Adrenal gland (tissue), 19 donors: ENCODE measurements at places on chromosomes 5 and 9. TPM values are rescaled to one million over a fixed set of nuclear protein-coding genes. Genes with fewer than 3 reads are reported as not detected.
A peak's percentile ranks its signal among the peaks of the same experiment; 100 is the strongest.

GRCh38 chr5:170211575-170212334, 21.0 kb upstream of the C5orf58 start:
- no peaks in the 10 kb centered on the region for H3K4me1 ChIP-seq
- H3K36me3 ChIP-seq, result no peaks in the 10 kb centered on the region
- no peak for DNase-seq
- no peak overlapping the region for H3K27ac ChIP-seq

DNA sequence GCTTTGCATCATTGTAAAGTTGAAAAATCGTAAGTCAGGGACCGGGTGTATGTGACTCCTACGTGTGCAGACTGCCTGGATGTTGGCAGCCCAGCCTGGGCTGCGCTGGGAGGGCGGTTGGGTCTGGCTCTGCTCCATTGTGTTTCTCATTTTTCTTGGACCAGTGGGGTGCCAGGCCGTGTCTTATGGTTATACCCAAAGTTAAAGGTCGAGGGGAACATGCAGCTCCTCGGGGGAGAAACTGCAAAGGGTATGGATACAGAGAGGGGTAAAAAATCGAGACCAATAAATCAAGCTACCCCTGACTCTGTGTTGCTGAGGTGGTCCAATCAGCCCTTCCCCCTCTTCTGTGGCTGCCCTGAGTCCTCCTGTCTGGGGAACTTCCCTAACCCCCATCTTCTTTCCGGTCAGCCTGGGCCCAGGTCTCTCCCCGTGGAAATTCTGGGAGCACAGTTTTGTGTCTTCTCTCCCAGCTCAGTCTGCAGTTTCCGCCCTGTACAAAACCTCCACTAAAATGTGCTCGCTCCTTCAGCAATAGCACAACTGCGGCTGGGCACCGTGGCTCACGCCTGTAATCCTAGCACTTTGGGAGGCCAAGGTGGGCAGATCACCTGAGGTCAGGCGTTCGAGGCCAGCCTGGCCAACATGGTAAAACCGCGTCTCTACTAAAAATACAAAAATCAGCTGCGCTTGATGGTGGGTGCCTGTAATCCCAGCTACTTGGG, 34.1 kb upstream of the UNC5A start:
- no peaks in the 10 kb centered on the region for H3K36me3 ChIP-seq
- H3K4me3 ChIP-seq, result no peak overlapping the region
- no peak for DNase-seq
- H3K27me3 ChIP-seq, result peaks cover 3% of the 10 kb centered on the region

DNA sequence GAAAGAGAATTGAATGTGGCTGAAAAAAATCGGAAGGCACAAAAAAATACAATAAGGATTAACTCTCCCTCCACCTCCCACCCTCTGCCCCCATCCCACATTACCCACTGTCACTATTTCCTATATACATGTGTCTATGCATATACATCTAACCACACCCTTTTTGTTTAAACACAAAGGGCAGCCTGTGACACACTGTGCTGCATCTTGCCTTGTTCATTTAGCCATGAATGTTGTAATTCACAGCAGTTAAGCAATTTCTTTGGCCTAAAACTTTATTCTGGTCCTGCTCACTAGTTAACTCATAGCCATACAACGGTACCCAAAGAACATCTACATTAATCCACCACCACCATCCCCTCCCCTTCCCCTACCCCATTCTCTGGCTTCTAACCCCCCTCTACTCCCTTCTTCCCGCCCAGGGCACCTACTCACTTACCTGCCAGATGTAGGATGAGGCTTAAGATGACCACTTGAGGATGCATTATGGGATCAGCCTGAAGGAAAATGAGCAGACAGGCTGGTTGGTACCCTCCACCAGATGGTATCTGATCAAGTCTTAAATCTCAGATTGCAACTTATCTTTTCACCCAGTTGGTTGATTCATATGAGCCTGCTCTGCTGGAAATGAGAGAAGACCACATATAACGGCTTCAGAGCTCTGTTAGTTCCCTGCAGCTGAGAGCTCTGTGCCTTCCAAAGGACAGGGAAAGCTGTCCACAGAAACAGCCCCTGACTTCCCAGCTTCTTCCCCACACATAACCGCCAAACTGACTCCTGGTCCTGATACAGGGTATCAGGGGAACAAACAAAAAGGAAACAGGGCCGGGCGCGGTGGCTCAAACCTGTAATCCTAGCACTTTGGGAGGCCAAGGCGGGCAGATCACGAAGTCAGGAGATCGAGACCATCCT, 1.2 kb downstream of the HAVCR1 start:
- no peak overlapping the region for H3K4me3 ChIP-seq
- H3K36me3 ChIP-seq, result no peaks in the 10 kb centered on the region
- H3K4me1 ChIP-seq, result no peaks in the 10 kb centered on the region
- H3K27ac ChIP-seq, result no peak overlapping the region
- H3K27me3 ChIP-seq, result no peaks in the 10 kb centered on the region

RASA1 gene
- total RNA-seq, result 23.0 TPM

INSL4 gene
- total RNA-seq, result not detected

GRCh38 chr9:136564379-136564988, 18.6 kb upstream of the NOTCH1 start:
- H3K4me3 ChIP-seq, result no peak overlapping the region
- no peaks in the 10 kb centered on the region for H3K36me3 ChIP-seq
- DNase-seq, result peak; percentile 80
- H3K27ac ChIP-seq, result peak overlapping the region; percentile 71
- H3K4me1 ChIP-seq, result peaks cover 42% of the 10 kb centered on the region
- H3K27me3 ChIP-seq, result no peaks in the 10 kb centered on the region

DNA sequence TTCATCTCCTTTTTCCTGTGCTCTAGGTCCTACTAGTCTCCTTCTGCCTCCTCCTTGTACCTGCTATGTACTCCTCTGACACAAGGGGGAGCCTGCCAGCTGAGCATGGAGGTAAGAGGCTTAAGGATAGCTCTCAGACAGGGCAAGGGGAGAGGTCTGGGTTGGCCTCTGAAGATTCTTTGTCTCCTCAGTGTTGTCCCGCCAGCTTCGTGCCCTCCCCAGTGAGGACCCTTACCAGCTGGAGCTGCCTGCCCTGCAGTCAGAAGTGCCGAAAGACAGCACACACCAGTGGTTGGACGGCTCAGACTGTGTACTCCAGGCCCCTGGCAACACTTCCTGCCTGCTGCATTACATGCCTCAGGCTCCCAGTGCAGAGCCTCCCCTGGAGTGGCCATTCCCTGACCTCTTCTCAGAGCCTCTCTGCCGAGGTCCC, 3.8 kb downstream of the CREB3 start:
- H3K36me3 ChIP-seq, result no peaks in the 10 kb centered on the region
- no peak overlapping the region for H3K4me3 ChIP-seq
- no peaks in the 10 kb centered on the region for H3K27me3 ChIP-seq
- peak overlapping the region; percentile 38 for H3K27ac ChIP-seq
- H3K4me1 ChIP-seq, result peaks cover 10% of the 10 kb centered on the region

GARIN3 gene
- not detected for total RNA-seq

SLC6A18 gene
- total RNA-seq, result not detected

- DNase-seq, result no peak
- H3K27me3 ChIP-seq, result no peaks in the 10 kb centered on the region
- H3K4me1 ChIP-seq, result no peaks in the 10 kb centered on the region
- no peak overlapping the region for H3K4me3 ChIP-seq
- H3K27ac ChIP-seq, result no peak overlapping the region
- no peaks in the 10 kb centered on the region for H3K36me3 ChIP-seq
Observed at GRCh38 chr9:111222757-111223156, 107.3 kb downstream of the OR2K2 start.

DNA sequence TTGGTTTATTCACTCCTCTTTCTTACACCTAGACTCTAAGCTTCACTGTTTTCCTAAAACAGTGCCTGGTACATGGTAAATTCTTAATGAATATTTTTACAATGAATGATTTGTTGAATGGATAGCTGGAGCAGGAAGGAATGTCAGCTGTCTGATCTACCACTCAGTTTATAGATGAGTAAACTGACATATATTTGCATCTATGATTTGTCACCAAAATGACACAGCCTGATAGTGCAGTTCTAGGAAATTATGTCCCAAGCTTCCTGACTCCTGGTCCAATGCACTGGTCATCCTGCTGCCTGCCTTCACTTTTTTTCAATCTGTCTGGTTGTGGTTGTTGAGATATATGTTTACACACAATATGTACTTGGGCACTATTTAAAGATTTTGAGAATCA, 651.7 kb upstream of the WWC1 start:
- no peaks in the 10 kb centered on the region for H3K27me3 ChIP-seq
- no peak overlapping the region for H3K27ac ChIP-seq
- no peaks in the 10 kb centered on the region for H3K36me3 ChIP-seq
- no peaks in the 10 kb centered on the region for H3K4me1 ChIP-seq

DNA sequence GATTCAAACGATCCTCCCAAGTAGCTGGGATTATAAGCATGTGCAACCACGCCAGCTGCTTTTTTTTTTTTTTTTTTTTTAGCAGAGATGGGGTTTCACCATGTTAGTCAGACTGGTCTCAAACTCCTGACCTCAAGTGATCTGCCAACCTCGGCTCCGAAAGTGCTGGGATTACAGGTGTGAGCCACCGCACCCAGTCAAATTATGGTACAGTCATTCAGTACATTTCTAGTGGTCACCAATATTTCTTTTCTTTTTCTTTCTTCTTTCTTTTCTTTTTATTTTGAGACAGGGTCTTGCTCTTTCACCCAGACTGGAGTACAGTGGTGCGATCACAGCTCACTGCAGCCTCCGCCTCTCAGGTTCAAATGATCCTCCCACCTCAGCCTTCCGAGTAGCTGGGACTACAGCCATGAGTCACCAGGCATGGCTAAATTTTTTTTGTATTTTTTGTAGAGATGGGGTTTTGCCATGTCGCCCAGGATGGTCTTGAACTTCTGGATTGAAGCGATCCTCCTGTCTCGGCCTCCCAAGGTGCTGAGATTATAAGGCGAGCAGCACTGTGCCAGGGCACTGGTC, 25.4 kb upstream of the DCP2 start:
- H3K36me3 ChIP-seq, result no peaks in the 10 kb centered on the region
- H3K27ac ChIP-seq, result no peak overlapping the region
- no peak for DNase-seq
- H3K4me1 ChIP-seq, result no peaks in the 10 kb centered on the region

STPG3 gene
- not detected for total RNA-seq

NR2F1 gene
- 78.9 TPM for total RNA-seq

GRCh38 chr5:43065948-43066798, 26.1 kb upstream of the ANXA2R start:
- no peaks in the 10 kb centered on the region for H3K27me3 ChIP-seq
- peaks cover 12% of the 10 kb centered on the region for H3K36me3 ChIP-seq
- H3K4me1 ChIP-seq, result peaks cover 19% of the 10 kb centered on the region
- H3K27ac ChIP-seq, result peak overlapping the region; percentile 96
- peak overlapping the region; percentile 67 for H3K4me3 ChIP-seq

CXCL14 gene
- 0.06 TPM for total RNA-seq
